PC-9 (cell line): ENCODE measurements at places on chromosomes 12 and 14. TPM values are rescaled to one million over a fixed set of nuclear protein-coding genes. Genes with fewer than 3 reads are reported as not detected.

GRCh38 chr14:89489761-89490437 is 72.9 kb upstream of the FOXN3 start:
- H3K36me3 ChIP-seq = no peaks in the 10 kb centered on the region
- H3K27me3 ChIP-seq = peaks cover 59% of the 10 kb centered on the region
- H3K27ac ChIP-seq = no peak overlapping the region
- no peak overlapping the region for H3K4me3 ChIP-seq
- DNase-seq = no peak

GRCh38 chr12:124655698-124656516 is 88.5 kb upstream of the NCOR2 start:
- H3K27ac ChIP-seq = no peak overlapping the region
- H3K36me3 ChIP-seq = no peaks in the 10 kb centered on the region
- H3K4me3 ChIP-seq = no peak overlapping the region
- no peaks in the 10 kb centered on the region for H3K27me3 ChIP-seq
- no peak for DNase-seq

DNA sequence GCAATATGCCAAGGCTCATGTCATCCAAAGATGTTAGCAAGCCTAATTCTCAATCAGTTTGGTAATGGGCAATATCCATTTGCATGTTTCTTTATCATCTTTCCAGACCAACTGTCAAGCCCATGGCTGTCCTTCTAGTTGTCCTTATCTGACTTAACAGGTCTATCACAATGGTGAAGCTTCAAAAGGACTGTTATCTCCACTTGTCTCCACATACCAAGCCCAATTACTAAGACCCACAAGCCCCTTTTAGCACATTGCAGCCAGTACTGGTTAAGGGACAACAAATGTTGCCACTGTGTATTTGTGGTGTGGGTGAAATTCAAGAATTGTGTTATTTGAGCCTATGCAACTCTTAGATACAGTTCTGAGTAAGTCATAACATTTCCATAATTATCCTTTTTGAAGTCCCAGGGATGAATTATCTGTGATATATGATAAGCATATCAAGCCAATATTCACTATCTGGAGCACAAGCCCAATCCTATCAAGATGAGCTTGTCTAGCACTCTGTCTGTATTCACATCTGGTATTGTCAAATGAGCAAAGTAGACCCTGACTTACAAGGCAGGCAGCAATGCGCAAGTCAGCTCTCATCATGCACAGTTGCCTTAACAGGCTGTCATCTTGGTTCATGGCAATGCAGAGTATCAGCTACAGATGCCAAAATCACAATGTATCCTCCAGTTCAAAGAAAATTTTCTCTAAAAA is 19.3 kb upstream of the ST8SIA1 start:
- H3K4me1 ChIP-seq = no peaks in the 10 kb centered on the region
- no peak for DNase-seq
- H3K27ac ChIP-seq = no peak overlapping the region
- no peaks in the 10 kb centered on the region for H3K27me3 ChIP-seq
- H3K4me3 ChIP-seq = no peak overlapping the region

- H3K36me3 ChIP-seq = no peaks in the 10 kb centered on the region
- no peak overlapping the region for H3K4me3 ChIP-seq
- no peak overlapping the region for H3K27ac ChIP-seq
- H3K27me3 ChIP-seq = peaks cover 62% of the 10 kb centered on the region
- no peaks in the 10 kb centered on the region for H3K4me1 ChIP-seq
- no peak for DNase-seq
Measured at GRCh38 chr14:100890061-100890850, 13.3 kb downstream of the RTL1 start.

GRCh38 chr12:132085291-132085635 is 58.9 kb downstream of the DDX51 start:
- peak overlapping the region; percentile 18; the same call in 1 of the 2 replicates for H3K27ac ChIP-seq
- peaks cover 15% of the 10 kb centered on the region for H3K4me1 ChIP-seq
- H3K36me3 ChIP-seq = peaks cover 16% of the 10 kb centered on the region; the same call in 1 of the 2 replicates
- no peak for DNase-seq
- peak overlapping the region; percentile 76 for H3K4me3 ChIP-seq
- H3K27me3 ChIP-seq = no peaks in the 10 kb centered on the region

GRCh38 chr14:50821510-50822464 is 9.2 kb downstream of the NIN start:
- H3K27ac ChIP-seq = no peak overlapping the region
- no peaks in the 10 kb centered on the region for H3K27me3 ChIP-seq
- no peaks in the 10 kb centered on the region for H3K36me3 ChIP-seq
- DNase-seq = no peak

GRCh38 chr12:126537961-126538530 is 1472.8 kb downstream of the AACS start:
- H3K27me3 ChIP-seq = no peaks in the 10 kb centered on the region
- H3K4me3 ChIP-seq = no peak overlapping the region
- H3K36me3 ChIP-seq = no peaks in the 10 kb centered on the region

- H3K27ac ChIP-seq = peak overlapping the region; percentile 45; the same call in 1 of the 2 replicates
- H3K27me3 ChIP-seq = no peaks in the 10 kb centered on the region
- peaks cover 10% of the 10 kb centered on the region; the same call in 1 of the 2 replicates for H3K36me3 ChIP-seq
- peak overlapping the region; percentile 90 for H3K4me3 ChIP-seq
- H3K4me1 ChIP-seq = peaks cover 33% of the 10 kb centered on the region
Measured at GRCh38 chr14:102594514-102595175, 2.2 kb downstream of the RCOR1 start.

GRCh38 chr12:51160814-51161459 is 12.0 kb downstream of the TFCP2 start:
- no peak for DNase-seq
- no peaks in the 10 kb centered on the region for H3K27me3 ChIP-seq
- no peak overlapping the region for H3K4me3 ChIP-seq
- no peaks in the 10 kb centered on the region for H3K36me3 ChIP-seq
- H3K27ac ChIP-seq = no peak overlapping the region

DNA sequence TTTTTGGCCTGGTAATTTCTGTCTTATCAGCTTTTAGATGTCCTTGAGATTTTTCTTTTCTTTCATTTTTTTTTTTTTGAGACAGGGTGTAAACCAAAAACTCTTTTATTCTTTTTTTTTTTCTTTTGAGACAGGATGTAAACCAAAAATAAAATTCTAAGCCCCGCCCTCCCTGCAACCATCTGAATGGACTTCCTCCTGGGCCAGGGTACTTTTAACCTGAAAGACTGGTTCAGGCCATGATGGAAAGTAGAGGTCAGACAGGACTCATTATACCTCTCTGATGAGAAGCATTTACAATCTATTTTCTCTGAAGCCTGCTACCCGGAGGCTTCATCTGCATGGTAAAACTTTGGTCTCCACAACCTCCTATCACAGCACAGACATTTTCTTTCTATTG is 33.5 kb upstream of the TCL1B start:
- no peak for DNase-seq
- H3K27ac ChIP-seq = no peak overlapping the region
- H3K4me1 ChIP-seq = no peaks in the 10 kb centered on the region
- no peaks in the 10 kb centered on the region for H3K36me3 ChIP-seq

- H3K27me3 ChIP-seq = no peaks in the 10 kb centered on the region
- no peak for DNase-seq
- H3K36me3 ChIP-seq = peaks cover 7% of the 10 kb centered on the region; the same call in 1 of the 2 replicates
Measured at GRCh38 chr14:77310026-77310425, 10.7 kb downstream of the POMT2 start.

DNA sequence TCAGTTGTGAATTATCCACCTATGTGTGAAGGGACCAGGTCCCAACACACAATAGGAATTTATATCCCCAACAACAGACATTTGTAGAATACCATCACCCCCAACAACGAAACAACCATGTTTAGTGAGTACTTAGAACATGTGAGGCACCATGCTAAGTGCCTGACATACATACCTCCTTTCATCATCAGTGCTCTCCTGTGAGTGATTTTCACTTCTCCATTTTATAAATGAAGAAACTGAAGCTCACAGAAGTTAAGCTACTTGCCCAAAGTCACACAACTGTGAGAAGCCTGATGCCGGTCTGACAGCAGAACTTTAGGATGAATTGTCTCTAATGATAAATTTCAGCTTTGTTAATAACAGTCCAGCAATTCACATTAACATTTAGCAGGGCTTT is 35.4 kb downstream of the SPTB start:
- H3K4me3 ChIP-seq = no peak overlapping the region
- H3K4me1 ChIP-seq = peaks cover 23% of the 10 kb centered on the region
- H3K27ac ChIP-seq = no peak overlapping the region
- no peak for DNase-seq
- H3K36me3 ChIP-seq = no peaks in the 10 kb centered on the region
- H3K27me3 ChIP-seq = peaks cover 58% of the 10 kb centered on the region

GRCh38 chr14:68249661-68250451 is 430.3 kb downstream of the RAD51B start:
- DNase-seq = peak; percentile 89
- peak overlapping the region; percentile 93 for H3K27ac ChIP-seq
- no peaks in the 10 kb centered on the region for H3K27me3 ChIP-seq
- no peak overlapping the region; the same call in none of the 2 replicates for H3K4me3 ChIP-seq
- H3K4me1 ChIP-seq = peaks cover 66% of the 10 kb centered on the region
- H3K36me3 ChIP-seq = no peaks in the 10 kb centered on the region

DNA sequence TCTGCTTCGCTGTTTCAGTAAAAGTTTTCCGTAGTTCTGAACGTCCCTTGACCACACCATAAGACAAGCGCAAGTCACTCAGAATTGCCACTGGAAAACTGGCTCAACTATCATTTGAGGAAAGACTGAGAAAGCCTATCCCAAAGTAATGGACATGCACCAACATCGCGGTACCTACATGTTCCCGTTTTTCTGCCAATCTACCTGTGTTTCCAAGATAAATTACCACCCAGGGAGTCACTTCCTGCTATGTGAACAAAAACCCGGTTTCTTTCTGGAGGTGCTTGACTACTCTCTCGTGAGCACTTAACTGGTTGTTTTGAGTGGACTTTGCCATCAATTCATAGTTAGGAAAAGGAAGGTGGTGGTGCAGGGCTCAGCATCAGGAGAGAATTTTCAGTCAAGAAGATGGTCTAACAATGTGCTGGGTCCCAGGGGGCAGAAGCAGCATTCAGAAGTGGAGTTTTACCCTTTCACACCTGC is 1.4 kb downstream of the EGLN3 start:
- no peaks in the 10 kb centered on the region for H3K36me3 ChIP-seq
- H3K27me3 ChIP-seq = no peaks in the 10 kb centered on the region
- DNase-seq = no peak
- H3K27ac ChIP-seq = peak overlapping the region; percentile 22
- H3K4me1 ChIP-seq = peaks cover 27% of the 10 kb centered on the region

DNA sequence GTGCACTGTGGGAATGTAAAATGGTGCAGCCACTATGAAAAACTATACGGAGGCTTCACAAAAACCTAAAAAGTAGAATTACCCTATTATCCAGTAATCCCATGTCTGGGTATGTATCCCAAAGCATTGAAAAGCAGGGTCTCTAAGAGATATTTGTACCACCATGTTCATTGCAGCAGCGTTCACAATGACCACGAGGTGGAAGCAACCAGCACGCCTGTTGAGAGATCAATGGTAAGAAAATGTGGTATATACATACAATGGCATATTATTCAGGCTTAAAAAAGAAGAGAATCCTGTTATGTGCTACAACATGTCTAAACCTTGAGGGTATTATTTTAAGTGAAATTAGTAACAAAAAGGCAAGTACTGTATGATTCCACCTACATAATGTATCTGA is 910 bp upstream of the NOPCHAP1 start:
- H3K4me3 ChIP-seq = peak overlapping the region; percentile 74; the same call in 1 of the 2 replicates
- H3K4me1 ChIP-seq = peaks cover 24% of the 10 kb centered on the region
- no peak overlapping the region for H3K27ac ChIP-seq
- H3K27me3 ChIP-seq = no peaks in the 10 kb centered on the region
- peaks cover 8% of the 10 kb centered on the region for H3K36me3 ChIP-seq

DNA sequence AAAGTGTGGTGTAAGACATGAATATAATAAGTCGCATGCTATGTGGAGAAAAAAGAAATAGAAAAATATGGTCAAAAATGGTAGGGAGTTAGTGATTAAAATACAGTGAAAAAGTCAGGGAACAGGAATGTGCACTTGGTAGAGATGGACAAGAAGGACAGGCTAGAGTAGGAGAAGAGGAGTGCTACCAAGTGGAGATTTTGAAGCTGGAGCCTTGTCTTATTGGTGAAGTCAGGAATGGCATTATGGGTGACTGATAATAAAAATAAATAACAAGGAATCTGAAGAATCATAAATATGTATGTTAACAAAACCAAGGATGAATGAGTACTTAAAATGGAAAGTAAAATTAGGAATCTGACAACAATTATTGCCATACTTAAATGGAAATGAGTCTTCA is 204.8 kb downstream of the PRKD1 start:
- no peak for DNase-seq

DNA sequence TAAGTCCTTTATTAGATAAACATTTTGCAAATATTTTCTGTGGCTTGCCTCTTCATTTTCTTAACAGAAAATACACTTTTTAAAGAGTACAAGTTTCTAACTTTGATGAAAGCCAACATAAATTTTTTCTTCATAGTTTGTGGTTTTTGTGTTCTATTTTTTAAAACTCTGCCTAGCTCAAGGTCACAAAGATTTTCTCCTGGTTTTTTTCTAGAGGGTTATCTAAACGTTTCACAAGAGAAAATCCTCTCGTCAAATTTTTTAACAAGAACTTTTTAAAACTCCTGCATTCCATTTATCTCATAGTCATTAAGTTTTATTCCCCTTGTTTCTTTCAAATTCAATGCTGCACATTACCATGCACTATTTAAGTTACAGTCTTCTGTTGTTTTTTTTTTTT is 8.2 kb downstream of the AREL1 start:
- peaks cover 19% of the 10 kb centered on the region for H3K36me3 ChIP-seq
- no peak overlapping the region for H3K27ac ChIP-seq
- H3K4me3 ChIP-seq = no peak overlapping the region

- H3K4me1 ChIP-seq = no peaks in the 10 kb centered on the region
- H3K27me3 ChIP-seq = peaks cover 46% of the 10 kb centered on the region; the same call in 1 of the 2 replicates
- H3K4me3 ChIP-seq = no peak overlapping the region
- H3K27ac ChIP-seq = no peak overlapping the region
- H3K36me3 ChIP-seq = no peaks in the 10 kb centered on the region
- no peak for DNase-seq
Measured at GRCh38 chr14:89720741-89721729, 233.5 kb downstream of the EFCAB11 start.

- H3K4me3 ChIP-seq = no peak overlapping the region
- no peaks in the 10 kb centered on the region for H3K27me3 ChIP-seq
- no peaks in the 10 kb centered on the region for H3K36me3 ChIP-seq
- H3K4me1 ChIP-seq = no peaks in the 10 kb centered on the region
Measured at GRCh38 chr12:51449580-51450246, 25.1 kb downstream of the SLC4A8 start.

NOP9 gene
- 24.4 and 31.1 TPM in 2 replicates for total RNA-seq

NPFF gene
- total RNA-seq = not detected in 2 replicates

KRT80 gene
- total RNA-seq = 84.1 and 94.9 TPM in 2 replicates

UNC79 gene
- 0.07 TPM in 1 of 2 replicates, not detected in the other for total RNA-seq

PWP1 gene
- total RNA-seq = 41.4 and 44.1 TPM in 2 replicates

RNASE7 gene
- not detected in 2 replicates for total RNA-seq

SPTB gene
- 0.50 and 1.5 TPM in 2 replicates for total RNA-seq

CFAP73 gene
- 1.3 and 1.9 TPM in 2 replicates for total RNA-seq

PCED1B gene
- 10.9 and 11.2 TPM in 2 replicates for total RNA-seq

PAPOLA gene
- total RNA-seq = 59.5 and 68.4 TPM in 2 replicates

SERPINA1 gene
- not detected in 2 replicates for total RNA-seq

EML5 gene
- total RNA-seq = 0.43 and 0.46 TPM in 2 replicates

GNPTAB gene
- total RNA-seq = 22.0 and 26.5 TPM in 2 replicates

NTF3 gene
- total RNA-seq = not detected in 2 replicates
